Activated naive CD4-positive, alpha-beta T cell (primary cell): ENCODE measurements at places on chromosomes 4 and X.
A peak's percentile ranks its signal among the peaks of the same experiment; 100 is the strongest.

DNA sequence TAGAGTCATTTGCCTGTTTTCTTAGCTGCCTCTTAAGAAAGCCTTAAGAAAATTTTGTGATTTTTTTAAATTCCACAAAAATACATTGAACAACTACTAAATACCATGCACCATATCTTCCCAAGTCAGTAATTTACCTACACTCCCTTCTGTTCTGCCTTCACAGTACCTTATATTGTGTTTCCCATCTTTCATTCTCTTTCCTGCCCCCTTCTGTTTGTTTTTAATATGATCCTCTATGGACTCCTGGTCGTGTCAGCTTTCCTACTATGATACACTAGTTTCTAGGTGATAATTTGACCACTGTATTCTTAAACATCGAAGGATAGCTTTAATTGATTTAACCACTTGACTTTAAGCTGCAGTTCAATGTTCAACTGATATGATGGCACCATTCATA, 297.7 kb upstream of the HAND2 start:
- no peak for DNase-seq

- no peak for DNase-seq
Observed at GRCh38 chr4:20809812-20810211, 109.6 kb downstream of the PACRGL start.

GRCh38 chr4:152218576-152218975, 317.3 kb downstream of the FBXW7 start:
- DNase-seq: no peak

GRCh38 chrX:73930300-73930699, 367.3 kb downstream of the CHIC1 start:
- DNase-seq: no peak

GRCh38 chrX:136920001-136920400, 39.5 kb upstream of the RBMX start:
- no peak for DNase-seq

- DNase-seq: no peak
Observed at GRCh38 chr4:186946682-186947294, 223.1 kb upstream of the FAT1 start.

- no peak for DNase-seq
Observed at GRCh38 chr4:123120473-123120872, 198.1 kb upstream of the NUDT6 start.

- DNase-seq: no peak
Observed at GRCh38 chr4:156615066-156615531, 356.5 kb downstream of the PDGFC start.

DNA sequence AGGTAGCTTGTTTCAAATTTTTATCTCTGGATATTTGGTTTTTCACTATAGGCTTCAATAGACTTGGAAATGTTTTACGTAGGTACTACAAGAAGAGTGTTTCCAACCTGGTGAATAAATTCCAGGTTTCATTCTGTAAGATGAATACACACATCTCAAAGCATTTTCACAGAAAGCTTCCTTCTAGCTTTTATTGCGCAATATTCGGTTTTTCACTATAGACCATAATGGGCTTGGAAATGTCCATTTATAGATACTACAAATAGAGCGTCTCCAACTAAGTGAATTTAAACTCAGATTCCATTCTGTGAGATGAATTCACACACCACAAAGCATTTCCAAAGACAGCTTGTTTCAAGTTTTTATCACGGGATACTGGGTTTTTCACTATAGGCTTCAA, 857.7 kb upstream of the HS3ST1 start:
- no peak for DNase-seq

DNA sequence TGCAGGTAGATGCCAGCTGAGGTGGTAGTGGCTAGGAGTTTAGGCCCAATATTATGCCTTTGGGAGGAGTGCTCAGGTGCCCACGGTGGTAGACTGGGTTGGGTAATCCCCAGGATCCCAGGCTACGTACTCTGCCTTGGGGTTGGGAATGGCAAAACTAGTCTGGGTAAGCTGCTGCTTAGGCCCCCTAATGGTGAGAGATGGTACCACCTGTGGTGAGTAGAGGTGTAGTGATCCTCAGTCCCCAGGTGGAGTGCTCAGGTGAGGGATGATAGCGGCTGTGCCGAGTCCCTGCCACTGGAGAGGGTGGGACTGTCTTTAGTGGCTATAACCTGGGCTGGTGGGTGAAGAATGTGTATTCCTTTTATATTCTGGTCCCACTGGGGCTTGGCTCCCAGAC, 75.2 kb downstream of the IL1RAPL2 start:
- no peak for DNase-seq

DNA sequence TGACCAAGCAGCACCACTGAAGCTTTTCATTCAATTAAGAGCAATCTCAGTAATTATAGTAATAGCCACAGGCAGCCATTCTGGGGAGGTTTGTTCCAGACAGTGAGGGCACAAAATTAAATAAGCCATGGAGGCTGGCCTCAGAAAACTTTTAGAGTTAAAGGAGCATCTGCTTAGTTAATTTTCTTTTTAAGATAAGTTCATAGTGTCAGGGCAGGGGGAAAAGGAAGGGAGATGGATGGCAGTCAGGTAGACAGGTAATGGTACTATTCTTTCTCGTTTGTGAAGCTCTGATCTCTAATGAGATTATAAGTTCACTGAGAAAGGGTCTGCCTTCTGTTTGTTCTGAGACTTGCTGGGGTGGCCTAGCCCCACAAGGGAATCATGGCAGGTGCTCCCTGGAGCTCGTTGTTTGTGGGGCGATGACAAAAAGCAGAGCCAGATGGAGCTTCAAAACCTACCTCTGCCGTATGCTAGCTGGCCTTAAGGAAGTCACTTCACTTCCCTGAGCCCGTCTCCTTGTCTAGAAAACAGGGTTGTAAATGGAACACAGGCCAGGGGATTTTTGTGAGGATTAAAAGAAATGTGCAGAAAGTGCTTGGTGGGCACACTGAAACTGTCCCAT, 44.6 kb upstream of the FGFBP2 start:
- no peak for DNase-seq

GRCh38 chr4:108754327-108754726, 8.5 kb downstream of the ETNPPL start:
- DNase-seq: no peak

DNA sequence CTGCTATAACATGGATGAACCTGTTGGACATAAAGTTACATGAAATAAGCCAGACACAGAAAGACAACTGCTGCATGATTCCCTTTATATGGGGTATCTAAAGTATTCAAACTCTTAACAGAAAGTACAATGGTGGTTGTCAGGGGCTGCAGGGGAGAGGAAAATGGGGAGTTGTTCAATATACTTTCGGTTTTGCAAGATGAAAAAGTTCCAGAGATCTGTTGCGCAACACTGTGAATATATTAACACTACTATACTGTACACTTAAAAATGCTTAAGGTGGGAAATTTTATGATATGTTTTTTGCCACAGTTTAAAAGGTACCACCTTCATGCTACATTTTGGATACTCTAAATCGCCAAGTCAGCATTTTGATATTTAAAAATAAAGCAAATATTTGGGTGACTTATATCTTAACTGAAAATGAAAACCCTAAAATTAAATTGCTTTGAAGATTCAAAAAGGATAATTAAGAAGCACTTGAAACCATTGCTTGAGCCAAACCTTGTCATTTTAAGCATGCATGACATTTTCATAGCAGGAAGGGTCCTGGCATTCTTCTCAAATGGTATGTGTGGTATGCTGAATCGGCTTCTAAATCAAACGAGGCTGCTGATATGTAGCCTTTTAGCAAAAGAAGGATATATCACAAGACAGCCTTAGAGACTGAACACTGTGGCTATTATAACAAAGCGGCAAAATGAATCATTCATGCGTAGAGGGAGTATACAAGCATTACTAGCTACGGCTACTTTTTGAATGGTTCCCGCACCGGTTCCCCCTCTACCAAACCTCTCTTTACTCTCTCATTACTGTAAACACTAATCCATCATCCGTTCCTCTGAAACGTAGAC, 607.1 kb upstream of the DIPK2B start:
- no peak for DNase-seq

- DNase-seq: peak; percentile 12
Observed at GRCh38 chrX:49230500-49231232, 2.5 kb downstream of the CACNA1F start.

DNA sequence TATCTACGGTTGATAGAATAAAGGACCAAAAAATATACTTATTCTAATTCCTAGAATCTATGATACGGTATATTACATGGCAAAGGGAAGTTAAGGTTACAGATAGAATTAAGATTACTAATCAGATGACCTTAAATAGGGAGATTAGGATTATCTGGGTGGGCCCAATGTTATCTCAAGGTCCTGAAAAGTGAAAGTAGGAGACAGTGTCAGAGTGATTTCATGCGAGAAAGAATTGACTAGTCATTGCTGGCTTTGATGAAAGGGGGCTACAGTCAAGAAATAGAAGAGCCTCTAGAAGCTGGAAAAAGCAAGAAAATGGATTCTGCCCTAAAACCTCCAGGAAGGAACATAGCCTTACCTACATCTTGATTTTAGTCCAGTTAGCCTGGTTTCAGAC, 176.9 kb upstream of the PPP1R2C start:
- DNase-seq: no peak

GRCh38 chrX:96224279-96224678, 460.4 kb upstream of the DIAPH2 start:
- no peak for DNase-seq
